ENCODE measurements at places on chromosomes 6 and 20.

DNA sequence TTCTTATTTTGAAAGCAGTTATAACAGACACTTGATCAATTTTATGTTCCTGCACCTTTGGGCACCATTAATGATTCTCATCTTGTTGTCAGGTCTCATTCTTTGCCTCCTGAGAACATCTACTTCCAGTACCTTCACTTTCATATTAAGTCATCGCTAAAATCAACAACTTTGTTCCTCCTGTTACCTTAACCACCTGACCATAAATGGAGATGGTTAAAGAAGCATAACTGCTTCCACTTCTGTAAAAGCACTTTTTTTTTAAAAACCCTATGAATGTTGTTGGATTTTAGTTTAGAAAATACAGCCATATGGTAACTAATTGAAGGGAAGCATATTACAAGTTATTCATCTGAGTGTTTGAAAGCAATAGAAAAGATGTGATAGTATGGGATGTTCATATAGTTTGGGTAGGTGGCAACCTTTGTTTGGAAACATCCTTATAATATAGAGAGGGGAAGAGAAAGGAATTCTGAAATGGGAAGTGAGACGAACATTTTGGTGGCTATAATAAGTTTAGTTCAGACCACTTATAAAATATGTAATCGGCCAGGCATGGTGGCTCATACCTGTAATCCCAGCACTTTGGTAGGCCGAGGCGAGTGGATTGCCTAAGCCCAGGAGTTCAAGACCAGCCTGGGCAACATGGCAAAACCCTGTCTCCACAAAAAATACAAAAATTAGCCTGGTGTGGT, 53.9 kb downstream of the AFG1L start:
- no peak for DNase-seq

DNA sequence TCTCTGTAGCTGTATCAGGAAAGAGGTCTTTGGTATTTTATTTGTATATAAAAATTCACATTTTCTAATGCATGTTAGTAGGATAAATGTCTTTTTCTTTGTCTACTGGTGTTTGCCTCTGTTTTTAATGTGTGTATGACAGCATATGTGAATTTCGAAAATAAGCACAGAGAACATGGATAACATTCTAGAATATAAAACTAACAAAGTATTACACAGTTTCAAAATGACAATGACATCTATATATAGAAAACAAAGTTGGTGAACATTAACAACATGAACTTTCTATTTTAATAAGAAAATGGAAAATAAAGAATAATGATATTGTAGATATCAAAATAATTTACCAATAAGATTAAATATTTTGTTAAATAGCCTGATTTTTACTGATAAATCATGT, 608.0 kb downstream of the COL12A1 start:
- no peak for DNase-seq

- no peak for DNase-seq
Measured at GRCh38 chr20:58868795-58869194, 16.3 kb downstream of the GNAS start.

DNA sequence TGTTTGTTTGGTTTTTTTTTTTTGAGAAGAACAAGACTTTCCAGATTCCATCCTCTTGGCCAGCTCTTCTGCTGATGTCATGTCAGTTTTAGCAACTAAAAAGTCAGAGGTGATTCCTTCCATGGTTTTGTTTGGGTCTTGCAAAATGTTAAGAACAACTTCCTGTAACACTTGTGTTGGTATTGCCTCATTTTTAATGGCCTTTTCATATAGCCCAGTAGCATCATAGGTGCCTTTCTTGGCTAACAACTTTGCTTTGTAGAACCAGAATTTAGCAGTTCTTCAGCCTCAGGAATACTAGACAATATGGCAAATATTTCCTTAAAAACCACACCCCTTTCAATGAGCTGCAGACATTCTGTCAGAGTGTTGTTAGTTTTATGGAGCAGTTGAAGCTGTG, 99.5 kb upstream of the SIRPG start:
- no peak for DNase-seq

GRCh38 chr20:32497589-32498224, 87.4 kb downstream of the NOL4L start:
- no peak for DNase-seq

GRCh38 chr20:53668992-53669391, 75.4 kb upstream of the ZNF217 start:
- no peak for DNase-seq

- DNase-seq = no peak
Measured at GRCh38 chr6:52610011-52610410, 33.2 kb upstream of the TRAM2 start.

- DNase-seq = peak; percentile 61
Measured at GRCh38 chr20:58054780-58055373, 173.6 kb downstream of the ANKRD60 start.

- DNase-seq = no peak
Measured at GRCh38 chr6:126701676-126702560, 362.0 kb downstream of the CENPW start.

- no peak for DNase-seq
Measured at GRCh38 chr6:39816747-39817146, 24.6 kb downstream of the DAAM2 start.

- no peak for DNase-seq
Measured at GRCh38 chr6:48278261-48278660, 167.3 kb upstream of the PTCHD4 start.

- no peak for DNase-seq
Measured at GRCh38 chr20:54268941-54269340, 61.1 kb downstream of the PFDN4 start.

DNA sequence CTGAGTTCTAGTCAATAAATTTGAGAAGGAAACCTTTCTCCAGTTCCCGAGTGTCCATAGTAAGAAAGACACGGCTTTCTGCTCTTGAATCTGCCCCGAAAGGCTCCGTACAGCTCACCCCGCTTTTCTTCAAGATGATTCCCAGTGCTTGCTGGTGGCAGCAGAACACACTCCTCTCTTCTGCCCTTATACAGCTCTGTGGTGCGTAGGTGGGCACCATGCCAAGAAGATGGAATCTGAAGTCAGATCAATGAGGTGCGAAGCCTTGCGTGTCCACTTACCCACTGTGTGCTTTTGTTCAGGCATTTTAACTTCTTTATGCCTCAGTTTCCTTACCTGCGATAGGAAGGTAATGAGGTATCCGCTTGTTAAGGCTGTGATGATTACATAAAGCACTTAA, 142.2 kb downstream of the WDR27 start:
- DNase-seq = no peak

- DNase-seq = peak; percentile 78
Measured at GRCh38 chr20:45771182-45771759, 20.4 kb downstream of the WFDC3 start.

GRCh38 chr20:63491078-63491477, 7.8 kb downstream of the EEF1A2 start:
- no peak for DNase-seq

DNA sequence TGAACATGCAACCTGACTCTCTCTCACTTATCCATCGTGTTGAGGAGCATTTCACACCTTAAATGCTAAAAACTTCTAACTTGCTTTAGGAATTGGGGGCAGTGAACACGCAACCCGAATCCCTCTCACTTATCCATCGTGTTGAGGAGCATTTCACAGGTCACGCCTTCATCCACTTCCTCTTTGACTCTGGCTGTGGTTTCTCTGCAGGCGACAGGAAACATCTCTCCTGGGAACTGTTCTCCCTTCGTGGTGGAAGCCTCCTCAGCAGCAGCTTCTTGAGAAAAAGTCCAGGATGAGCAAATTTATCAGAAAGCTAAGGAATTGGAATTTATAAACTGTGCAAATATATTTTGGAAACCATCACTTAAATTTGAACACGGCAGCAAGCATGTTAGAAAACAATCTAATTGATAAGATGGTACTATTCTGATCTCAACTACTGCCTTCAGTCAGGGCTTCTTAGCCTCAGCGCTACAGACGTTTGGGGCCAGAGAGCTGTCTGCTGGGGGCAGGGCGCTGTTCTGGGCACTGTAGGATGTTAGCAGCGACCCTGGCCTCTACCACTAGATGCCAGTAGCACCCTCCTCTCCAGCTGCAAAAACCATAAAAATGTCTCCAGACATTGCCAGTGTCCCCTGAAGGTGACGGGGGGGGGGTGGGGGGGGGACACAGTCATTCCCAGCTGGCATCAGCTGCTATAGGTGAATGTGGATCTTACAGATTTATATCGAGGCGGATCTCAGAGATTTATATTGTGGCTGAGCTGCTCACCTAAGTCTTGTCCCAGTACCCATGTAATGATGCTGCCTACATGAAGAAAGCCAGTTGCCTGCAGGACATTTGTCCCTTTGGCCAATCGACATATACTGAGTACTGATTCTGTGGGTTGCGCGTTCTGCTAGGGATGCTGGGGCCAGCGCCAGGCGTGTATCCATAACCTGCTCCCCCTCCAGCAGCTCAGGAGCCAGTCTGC, 26.2 kb downstream of the CTCFL start:
- peak; percentile 56 for DNase-seq

- DNase-seq = no peak
Measured at GRCh38 chr20:51400051-51400926, 142.2 kb downstream of the NFATC2 start.

DNA sequence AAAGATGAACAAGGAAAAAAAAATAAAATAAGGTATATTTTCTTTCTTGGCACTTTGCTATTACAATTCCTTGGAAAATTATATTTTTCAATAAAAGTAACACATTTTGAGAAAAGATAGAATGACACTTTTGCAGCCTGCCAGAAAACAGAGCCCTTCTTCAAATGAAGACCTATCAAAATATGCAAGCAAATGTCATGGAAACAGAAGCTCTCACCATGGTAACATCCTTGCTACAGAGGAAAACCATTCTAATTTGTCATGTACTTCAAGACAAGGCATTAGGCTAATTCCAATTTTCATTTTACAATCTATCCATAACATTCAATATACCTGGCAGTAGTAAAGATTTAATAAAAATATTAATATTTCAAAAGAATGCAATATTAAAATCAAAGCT, 177.9 kb downstream of the RNGTT start:
- no peak for DNase-seq

DNA sequence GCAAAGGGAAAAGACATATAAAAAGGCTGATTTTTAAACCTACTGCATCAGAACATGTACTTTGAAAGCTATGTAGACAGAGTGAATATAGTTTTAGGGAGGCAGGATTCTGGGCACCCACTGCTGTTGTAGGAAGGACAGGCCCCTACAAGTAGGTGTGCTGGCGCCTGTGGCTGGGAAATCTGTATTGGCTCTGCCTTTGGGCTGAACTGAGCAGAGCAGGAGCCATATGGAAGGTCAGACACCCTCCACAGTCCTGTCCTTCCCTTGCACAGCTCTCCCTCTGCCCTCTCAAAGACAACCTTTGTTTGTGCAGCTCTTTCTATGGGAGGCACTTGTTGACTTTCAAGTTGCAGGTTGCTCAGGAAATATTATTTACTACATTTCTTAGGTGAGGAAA, 18.4 kb upstream of the ULBP3 start:
- no peak for DNase-seq

- DNase-seq = no peak
Measured at GRCh38 chr6:16179063-16179462, 50.2 kb downstream of the MYLIP start.

DNA sequence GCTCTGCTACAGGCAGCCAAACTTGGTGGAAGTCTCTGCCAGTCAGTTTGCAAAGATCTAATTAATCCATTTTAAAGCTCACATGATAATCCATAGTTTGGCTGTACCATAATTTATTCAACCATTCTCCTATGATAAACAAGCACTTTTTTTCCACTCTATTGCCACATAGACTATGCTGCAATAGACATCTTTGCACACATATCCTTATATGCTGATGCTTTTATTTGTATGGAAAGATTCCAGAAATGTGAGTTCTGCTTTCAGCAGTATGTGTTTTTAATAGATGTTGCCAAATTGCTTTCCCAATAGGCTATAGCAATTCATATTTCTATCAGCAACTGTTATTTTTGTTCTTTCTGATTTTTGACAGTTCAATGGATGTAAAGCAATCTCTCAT, 628.0 kb downstream of the KIF16B start:
- no peak for DNase-seq

- DNase-seq = no peak
Measured at GRCh38 chr6:158812611-158813010, 6.6 kb downstream of the EZR start.

DNA sequence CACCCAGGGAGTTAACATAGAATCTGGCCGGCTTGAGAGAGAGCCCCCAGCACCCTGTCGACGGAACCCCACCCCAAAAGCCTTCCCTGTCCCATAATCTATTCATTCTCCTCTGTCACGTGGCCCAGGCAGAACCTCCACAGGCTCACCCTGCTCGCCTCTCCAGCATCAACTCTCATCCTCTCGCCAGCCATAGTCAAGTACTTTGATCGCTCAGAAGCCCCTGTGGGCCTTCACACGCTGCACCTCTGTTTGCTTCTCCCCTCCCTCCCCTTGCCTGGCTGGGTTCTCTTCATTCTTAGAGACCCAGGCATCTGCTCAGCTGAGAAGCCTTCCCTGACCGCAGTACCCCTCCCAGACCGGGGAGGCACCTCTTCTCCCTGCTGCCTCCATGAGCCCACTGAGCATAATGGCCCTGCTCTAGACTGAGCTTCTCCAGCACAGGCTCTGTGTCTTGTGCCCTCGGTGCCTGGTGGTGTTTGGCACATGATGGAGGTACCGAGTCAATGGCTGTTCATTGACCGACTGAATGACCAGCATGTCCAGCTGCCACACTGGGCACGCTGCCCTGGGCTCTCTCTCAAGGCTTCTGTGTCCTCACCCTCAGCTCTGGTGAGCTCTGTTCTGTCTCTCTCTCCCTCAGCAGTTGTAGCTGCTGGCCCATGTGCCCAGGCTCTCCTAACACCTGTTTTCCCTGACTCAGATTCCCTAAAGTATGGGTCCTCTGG, 33.7 kb downstream of the PKIG start:
- DNase-seq = no peak

DNA sequence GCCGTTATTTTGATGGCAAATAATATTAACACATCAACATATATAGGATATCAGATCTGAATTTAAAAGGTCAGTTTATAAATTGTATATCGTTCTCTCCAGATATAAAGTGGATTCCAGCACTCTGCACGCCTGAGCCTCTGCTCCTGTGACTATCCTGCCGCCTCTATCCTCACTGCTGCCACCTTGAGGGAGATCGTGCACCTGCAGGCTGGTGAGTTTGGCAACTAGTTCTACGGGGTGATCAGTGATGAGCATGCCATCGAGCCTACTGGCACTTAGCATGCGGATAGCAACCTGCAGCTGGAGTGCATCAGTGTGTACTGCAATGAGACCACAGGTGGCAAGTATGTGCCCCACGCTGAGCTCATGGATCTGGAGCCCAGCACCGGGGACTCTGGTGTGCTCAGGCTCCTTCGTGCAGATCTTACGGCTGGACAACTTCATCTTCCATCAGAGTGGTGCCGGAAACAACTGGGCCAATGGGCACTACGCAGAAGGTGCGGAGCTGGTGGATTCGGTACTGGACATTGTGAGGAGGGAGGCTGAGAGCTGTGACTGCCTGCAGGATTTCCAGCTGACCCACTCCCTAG, 84.9 kb downstream of the FBXO5 start:
- DNase-seq = peak; percentile 82

- DNase-seq = peak; percentile 58
Measured at GRCh38 chr6:26322645-26323482, 42.1 kb upstream of the BTN3A2 start.

Data from AG20443 (cell line).